ENCODE measurements at places on chromosomes 2 and 18. TPM values are rescaled to one million over a fixed set of nuclear protein-coding genes. Genes with fewer than 3 reads are reported as not detected.

PIKFYVE gene
- 19.2 TPM for polyA plus RNA-seq

CFC1 gene
- polyA plus RNA-seq = not detected

CDK15 gene
- polyA plus RNA-seq = 2.1 TPM

USP34 gene
- polyA plus RNA-seq = 72.9 TPM

LOXHD1 gene
- polyA plus RNA-seq = 2.0 TPM

ST8SIA5 gene
- polyA plus RNA-seq = 5.4 TPM

MARCO gene
- 0.51 TPM for polyA plus RNA-seq

EXOC6B gene
- 10.1 TPM for polyA plus RNA-seq

UPP2 gene
- polyA plus RNA-seq = not detected

CSRNP3 gene
- 11.9 TPM for polyA plus RNA-seq

LIMS4 gene
- polyA plus RNA-seq = 2.8 TPM

TNS1 gene
- polyA plus RNA-seq = 114 TPM

- DNase-seq = no peak
Measured at GRCh38 chr2:144513388-144514101, 6.4 kb downstream of the ZEB2 start.

- no peak for DNase-seq
Measured at GRCh38 chr2:48251437-48252148, 278.4 kb upstream of the STON1 start.

GRCh38 chr2:189360861-189361260 is 80.4 kb upstream of the WDR75 start:
- DNase-seq = no peak

- no peak for DNase-seq
Measured at GRCh38 chr2:43840965-43841364, 2.2 kb downstream of the ABCG8 start.

DNA sequence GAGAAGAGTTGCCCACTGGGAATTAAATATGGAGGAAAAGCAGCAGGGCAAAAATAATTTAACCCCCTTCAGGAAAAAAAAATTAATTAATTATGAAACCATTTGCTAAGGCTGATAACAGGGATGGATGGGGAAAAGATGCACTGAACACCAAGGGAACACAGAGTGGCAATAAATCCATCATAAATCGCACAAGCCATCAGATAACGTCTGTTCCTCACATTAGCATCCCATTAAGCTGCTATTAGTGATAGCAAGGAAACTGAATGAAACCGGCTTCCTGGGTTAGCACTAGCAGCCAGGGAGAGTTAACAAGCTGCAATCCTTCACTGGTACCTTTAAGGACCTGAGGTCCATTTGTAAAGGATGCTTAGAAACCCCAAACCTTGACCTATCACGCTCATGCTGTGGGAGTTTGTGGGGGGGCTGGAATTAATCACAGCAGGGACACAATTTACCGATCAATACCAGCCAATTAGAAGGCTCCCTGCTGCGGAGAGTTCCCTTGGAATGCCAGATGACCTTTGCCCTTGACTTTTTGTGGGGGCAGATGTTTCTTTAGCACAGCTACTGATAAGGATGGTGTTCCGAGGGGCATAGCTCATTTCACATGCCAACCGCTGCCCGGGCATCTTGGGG is 175.5 kb upstream of the KLF7 start:
- no peak for DNase-seq

GRCh38 chr2:219125225-219125885 is 35.3 kb downstream of the NHEJ1 start:
- DNase-seq = no peak

DNA sequence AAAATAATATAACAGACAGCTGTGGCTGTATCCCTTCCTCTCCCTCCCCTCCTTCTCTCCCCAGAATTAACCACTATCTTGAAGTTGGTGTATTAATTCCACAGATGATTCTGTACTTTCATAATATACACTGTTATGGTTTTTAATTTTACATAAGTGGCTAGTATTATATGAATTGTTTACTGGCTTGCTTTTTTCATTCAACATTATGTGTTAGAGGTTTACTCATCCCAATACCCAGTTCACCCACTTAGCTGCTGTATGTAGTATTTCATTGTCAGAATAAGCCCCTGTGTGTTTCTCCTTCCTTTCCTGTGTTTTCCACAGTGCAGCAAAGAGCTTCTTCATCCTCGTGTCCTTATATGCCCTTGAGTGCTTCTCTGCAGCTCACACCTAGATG is 75.6 kb upstream of the B3GNT7 start:
- DNase-seq = no peak

GRCh38 chr18:33583901-33584300 is 5.9 kb downstream of the ASXL3 start:
- no peak for DNase-seq

DNA sequence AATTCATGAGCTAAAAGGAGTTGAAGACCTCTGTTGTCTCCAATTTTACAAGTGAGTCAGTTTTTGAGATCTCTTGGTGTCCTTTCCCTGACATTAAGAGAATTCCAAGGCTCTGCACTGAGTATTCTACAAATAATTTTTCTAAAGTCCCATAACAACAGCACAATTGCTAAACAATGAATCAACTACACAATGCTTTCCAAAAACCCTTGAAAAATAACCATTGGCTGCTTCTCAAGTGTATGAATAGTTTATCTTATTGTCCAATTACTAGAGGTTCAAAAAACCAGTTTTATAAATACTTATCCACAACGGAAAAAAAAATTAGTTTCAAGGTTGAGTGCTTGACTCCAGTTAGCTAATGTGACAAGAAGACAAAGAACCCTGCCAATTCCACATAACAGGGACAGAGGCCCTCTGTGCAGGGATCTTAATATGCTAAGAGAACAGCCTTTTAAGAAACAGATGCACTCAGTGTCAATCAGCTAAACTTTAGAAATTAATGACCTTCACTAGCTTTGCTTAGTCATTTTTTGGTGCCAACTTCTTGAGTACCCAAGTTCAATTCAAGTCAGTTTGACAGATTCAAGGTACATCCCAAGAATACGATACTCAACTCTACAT is 266.6 kb upstream of the CYP26B1 start:
- DNase-seq = peak; percentile 75

DNA sequence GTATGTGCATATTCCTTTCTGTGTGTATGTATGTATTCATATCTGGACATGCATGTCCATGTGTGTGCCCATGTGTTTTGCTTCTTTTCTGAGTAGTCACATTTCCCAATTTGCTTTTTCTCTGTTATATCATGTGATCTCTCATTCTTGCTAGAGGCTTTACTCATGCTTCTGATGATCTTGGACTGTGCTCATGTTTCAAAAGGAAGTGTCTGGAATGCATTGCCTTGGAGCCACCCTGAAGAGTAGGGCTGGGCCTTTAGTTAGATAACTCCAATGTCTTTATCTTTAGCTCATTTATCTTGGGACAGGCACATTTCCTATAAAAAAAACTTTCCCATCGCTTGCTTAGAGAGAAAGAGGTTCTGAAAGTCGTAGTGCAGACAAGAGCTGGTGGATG is 859.2 kb downstream of the CNTNAP5 start:
- no peak for DNase-seq

- peak; percentile 37 for DNase-seq
Measured at GRCh38 chr2:131673400-131674173, 145.9 kb downstream of the CCDC74A start.

GRCh38 chr2:19747310-19748072 is 154.3 kb downstream of the TTC32 start:
- no peak for DNase-seq

DNA sequence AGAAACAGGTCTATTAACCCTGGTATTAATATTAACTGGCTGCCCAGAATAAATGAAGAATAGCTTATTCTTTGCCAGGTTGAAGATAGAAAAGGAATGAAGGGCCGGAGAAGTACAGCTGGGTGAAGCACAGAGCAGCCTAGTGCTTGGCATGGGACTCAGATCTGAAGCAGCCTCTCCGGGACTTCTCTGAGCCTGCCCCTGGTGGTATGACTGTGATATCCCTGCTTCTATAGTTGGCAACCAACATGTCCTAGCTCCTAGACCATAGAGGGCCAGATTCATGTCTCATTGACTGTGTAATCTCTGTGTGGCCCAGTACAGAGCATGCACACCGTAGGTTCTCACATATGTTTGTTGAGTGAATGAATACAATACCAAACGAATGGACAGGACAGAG is 107.8 kb downstream of the MSH2 start:
- no peak for DNase-seq

- no peak for DNase-seq
Measured at GRCh38 chr2:19251554-19251953, 106.9 kb downstream of the OSR1 start.

GRCh38 chr2:86350751-86351150 is 13.3 kb upstream of the REEP1 start:
- no peak for DNase-seq

DNA sequence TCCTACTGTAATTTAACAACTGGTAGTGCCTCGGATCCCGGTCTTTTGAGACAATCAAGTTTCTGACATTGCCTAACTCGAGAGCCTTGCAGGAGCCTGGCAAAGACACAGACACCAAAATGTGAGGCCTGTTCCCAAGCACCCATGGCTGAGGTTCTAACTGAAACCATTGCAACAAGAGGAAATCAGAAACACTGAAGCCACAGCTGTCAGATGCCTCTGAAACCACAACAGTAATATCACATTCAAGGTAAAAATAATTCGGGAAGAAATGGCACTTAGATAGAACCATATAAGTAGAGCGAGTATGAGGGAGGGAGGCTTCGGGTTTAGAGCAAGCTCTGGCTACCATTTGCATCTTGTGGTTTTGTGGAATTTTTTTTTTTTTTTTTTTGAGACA is 285.9 kb downstream of the FBXO15 start:
- no peak for DNase-seq

- no peak for DNase-seq
Measured at GRCh38 chr2:134401789-134402188, 147.9 kb downstream of the MGAT5 start.

DNA sequence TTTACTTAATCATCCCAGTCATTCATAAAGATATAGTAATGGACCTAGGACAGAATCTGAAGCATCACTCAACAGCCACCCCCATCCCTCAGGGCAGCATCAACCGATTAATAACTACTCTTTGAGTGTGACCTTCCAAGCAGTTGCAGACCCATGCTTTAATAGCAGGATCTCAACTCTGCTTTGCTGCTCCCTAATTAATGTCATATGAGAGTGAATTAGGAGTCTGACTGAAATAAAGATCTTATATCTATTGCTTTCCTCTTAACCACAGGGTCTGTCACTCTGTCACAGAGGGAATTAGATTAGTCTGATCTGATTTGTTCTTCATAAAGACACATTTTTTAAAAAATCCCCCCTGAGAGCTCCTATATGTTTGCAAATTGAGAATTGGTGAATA is 46.1 kb upstream of the LRP1B start:
- no peak for DNase-seq
